Aorta (tissue), 5 donors: ENCODE measurements at places on chromosomes 16 and 17.

DNA sequence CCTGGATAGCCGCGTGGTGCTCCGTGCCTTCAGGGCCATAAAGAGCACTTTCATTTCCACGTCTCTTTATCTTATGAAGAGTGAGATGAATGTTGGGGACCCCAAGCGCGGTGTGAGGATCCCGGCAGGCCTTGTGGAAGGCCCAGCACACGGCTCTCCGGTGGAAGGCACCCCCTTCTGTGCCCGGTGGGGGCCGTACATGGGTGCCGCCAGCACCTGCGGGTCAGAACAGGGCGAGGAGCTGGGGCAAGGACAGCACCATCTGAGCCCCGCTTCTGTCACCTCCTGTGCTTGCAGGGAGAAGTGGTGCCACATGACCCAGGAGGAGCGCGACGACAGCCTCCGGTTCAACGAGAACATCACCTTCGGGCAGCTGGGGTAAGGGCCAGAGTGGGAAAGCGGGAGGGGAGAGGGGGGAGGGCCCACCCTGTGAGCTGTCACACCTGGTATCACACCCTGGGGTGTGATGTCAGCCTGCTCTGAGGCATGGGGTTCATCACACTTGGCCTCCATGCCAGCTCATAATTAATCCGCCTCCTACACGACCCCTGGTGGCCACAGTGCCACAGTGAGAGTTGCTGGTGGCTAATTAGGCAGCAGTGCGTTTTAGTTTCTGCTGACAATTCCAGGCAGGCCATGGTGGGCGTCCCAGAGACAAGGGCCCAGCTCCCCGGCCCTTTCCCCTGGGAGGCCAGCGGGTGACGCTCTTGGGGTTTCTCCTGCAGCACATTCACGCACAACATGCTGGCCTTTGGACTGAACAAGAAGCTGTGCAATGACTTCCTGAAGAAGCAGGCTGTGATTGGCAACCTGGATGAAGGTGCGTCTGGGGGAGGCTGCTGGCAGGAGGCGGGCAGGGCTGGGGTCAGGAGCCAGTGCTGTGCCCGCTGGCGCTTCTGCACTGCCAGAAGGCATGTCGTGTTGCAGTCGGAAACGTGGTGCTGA, 25.7 kb downstream of the CIBAR2 start:
- DNase-seq = no peak

- DNase-seq = no peak
Measured at GRCh38 chr17:1559047-1560043, 3.2 kb downstream of the PITPNA start.

DNA sequence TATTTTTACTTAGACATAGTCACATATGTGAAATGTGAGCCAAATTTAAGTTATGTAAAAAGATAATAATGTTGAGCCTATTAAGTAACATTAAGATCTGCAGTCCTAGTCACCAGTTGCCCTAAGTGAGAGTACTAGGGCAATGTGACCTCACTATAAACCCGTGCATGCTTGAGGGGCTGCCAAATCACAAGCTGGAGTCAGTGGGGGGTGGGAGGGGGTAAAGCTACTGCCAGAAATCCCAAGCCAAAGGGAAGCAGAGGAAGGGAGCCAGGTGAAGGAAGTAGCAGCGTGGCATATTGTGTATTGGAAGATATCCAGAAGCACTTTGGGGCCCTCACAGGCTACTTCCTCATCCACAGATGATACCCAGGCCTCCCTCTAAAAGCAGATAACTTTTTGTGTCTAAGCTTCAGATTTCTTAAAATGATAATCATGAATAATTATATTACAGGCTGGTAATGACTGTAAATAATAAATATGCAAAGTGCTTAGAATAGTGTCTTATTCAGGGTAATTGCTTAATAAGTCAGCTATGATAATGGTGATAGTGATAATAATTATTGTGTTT, 134.1 kb downstream of the CA10 start:
- DNase-seq = no peak

- no peak for DNase-seq
Measured at GRCh38 chr17:79437081-79437480, 173.8 kb downstream of the RBFOX3 start.

- no peak for DNase-seq
Measured at GRCh38 chr17:39946551-39947330, 16.1 kb upstream of the GSDMA start.

GRCh38 chr17:14582996-14583395, 282.1 kb downstream of the HS3ST3B1 start:
- no peak for DNase-seq

DNA sequence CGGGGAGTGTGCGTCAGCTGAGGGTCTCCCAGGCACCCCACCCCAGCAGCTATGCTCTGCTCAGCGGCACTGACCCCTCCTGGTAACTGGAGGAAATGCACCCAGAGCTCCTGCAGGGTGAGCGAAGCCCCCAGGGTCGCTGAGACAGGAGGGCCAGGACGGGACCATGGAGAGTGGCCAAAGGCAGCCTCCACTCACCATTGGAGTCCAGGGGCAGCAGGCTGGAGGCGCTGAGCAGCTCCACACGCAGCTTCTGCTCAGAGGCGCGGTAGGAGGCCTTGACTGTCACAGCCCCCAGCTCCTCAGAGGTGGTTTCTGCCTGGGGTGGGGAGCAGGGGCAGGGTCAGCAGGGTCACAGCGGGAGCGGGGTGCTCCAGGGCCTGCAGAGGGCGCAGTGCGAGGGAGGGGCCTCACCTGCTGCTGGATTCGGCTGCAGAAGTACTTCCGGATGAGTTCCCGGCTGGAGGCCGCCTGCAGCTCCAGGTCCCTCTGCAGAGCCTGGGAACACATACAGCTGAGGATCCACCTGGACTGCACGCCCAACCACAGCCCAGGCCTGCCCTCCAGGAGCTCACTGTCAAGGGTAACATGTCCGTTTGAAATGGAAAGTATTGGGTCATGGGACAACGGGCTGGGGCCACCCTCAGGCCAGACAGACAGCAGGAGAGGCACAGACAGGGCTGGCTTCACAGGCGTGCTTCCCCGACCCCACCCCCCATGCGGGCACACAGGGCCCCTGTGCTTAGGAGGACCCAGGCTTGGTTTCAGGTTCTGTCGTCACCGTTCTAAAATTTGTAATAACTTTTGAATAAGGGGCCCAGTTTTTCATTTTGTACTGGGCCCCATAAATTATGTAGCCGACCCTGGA, 13.8 kb downstream of the UNC13D start:
- no peak for DNase-seq

GRCh38 chr16:11520442-11520841, 66.3 kb downstream of the LITAF start:
- DNase-seq = no peak
